Activated CD4-positive, alpha-beta T cell treated with anti-CD3 and anti-CD28 coated beads, Interleukin-10, Interleukin-2, amounts not matched to agents 100 ng/mL and 50 ng/mL, durations not matched to agents 16 hours and 8 hours (primary cell): ENCODE measurements at places on chromosomes 7 and 10.

DNA sequence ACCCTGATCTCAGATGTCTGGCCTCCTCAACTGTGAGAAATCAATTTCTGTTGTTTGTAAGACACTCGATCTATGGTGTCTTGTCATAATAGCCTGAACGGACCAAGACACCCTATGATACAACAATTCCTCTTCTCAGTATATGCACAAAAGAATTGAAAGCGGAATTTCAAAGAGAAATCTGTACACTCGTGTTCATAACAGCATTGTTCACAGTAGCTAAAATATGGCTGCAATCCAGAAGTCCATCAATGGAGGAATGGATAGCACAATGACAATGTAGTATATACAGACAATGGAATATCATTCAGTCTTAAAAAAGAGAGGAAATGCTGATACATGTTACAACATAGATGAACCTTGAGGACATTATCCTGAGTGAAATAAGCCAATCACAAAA lies 354.6 kb downstream of the SFMBT2 start:
- no peak for DNase-seq

GRCh38 chr7:23714579-23714978 lies 4.6 kb downstream of the STK31 start:
- DNase-seq = no peak

DNA sequence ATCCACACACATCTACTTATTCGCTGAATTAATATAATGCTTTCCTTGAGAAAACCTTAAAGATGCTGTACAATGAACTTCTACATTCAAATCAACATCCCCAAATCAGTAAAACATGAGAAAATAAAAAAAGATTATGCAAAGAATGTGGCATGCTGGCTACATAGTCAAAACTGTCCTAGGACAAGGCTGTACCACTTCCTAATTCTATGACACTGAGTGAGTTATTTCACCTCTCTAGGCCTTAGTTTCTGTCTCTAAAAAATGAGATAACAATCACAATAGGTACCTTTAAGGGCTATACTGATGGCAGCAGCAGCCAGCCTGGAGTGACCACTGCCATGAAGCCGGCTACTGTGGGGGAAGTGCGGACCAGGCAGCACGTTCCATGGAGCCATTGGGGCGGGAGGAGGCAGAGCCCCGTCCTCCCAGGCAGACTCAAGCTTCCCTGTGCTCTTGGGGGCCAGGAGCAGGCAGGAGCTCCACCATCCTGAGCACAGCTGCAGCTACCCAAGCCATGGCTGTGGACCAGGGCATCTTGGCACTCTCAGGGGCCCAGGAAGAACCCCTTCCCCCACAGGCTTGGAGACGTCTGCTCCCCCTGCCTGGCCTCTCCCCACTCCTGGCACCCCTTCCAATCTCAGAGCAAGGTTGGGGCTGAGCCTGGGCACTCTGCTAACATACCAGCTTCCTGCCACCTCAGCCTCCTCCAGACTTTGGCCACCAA lies 110.2 kb downstream of the ELAPOR2 start:
- no peak for DNase-seq

DNA sequence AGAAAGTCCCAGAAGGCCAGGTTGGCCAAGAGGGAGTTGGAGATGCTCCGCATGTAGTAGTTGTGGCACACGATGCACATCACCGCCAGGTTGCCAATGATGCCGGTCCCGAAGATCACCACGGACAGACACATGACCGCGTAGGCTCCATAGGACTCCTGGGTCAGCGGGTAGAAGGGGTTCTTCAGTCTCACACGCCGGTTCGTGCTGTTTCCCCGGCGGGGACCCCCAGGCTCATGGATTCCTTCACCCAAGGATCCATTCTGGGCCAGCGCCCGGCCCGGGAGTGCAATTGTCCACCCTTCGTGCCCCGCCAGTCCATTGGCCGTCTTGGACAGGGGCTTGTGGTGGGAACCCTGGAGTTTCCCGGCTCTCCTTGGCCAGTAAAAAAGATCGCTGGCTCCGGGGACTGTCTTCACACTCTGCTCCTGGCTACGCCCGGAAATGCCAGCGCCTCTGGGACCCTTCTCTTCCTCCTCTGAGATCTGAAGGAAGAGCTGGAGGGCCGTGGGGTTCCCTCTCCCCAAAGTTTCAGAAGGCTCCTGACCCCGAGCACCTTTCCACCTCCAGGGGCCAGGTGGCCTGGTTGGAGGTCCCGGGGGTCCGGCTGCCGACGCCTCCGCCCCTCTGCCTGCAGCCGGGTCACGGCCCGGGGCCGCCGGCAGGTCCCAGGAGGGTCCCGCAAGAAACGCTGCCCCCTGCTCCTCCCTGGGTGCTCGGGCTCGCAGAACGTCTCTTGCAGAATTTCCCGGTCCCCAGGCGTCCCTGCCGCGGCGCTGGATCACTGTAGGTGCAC lies 1.3 kb downstream of the GPR37 start:
- DNase-seq = no peak

GRCh38 chr10:3749600-3749999 lies 35.4 kb downstream of the KLF6 start:
- no peak for DNase-seq

DNA sequence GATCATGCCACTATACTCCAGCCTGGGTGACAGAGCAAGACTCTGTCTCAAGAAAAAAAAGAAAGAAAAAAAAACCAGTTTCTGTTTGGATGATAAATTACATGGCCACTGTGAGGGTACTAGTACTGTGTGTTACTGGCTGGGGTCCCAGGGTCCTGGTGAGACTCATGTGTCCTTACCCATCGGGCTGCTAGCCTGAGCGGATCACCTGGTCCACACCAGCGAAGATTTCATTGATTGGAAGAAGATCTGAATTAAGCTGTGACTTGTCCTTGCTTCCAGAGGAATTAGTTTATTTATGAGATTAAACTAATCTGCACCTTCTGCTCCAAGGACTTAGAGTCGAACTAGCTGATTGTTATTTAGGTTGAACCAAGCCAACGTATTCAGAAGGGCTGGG lies 40.0 kb upstream of the BAMBI start:
- no peak for DNase-seq

- peak; percentile 57 for DNase-seq
Observed at GRCh38 chr7:104196161-104196560, 11.7 kb downstream of the ORC5 start.

- DNase-seq = no peak
Observed at GRCh38 chr7:157437519-157438061, 100.8 kb downstream of the DNAJB6 start.

DNA sequence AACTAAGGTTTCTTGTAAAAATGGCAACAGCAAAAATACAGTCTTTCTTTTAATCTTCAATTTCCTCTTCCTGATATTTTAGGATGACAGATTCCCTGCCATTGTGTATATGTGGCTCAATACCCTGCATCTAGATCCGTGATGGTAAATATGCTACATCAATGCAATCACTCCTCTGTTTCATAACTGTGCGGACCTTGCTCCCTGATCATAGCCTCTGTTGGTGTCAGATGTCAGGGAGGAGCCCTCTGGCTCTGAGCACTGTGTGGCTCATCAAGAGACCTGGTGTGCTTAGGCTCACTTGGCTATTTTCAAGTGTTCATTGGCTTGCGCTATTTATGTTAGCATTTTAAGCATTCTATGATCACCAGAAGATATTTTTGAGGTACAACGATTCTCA lies 33.0 kb upstream of the AGR3 start:
- DNase-seq = no peak

DNA sequence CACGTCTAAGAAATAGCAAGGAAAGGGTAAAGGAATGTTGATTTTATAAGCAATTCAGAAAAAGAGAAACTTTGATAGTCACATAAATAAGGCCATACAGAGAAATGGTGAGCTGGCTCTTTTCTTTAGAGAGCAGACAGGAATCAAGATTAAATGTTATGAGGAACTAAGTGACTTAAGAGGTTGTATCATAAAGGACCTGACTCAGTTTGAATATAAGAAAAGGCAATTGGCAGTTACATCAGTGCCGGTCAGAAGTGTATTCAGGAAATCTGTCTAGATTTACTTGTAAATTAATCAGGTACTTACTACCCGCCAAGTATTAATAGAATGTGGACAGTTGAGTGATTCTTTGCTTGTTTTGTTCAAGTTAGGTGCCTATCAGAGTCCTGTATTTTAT lies 2.1 kb downstream of the MRPL32 start:
- no peak for DNase-seq
